ENCODE measurements at places on chromosomes 5 and 9.

- no peak for DNase-seq
These were observed 47.3 kb downstream of the TRIO start for GRCh38 chr5:14190194-14191164.

- no peak for DNase-seq
These were observed 126.7 kb downstream of the PRKACG start for GRCh38 chr9:68887232-68887631.

DNA sequence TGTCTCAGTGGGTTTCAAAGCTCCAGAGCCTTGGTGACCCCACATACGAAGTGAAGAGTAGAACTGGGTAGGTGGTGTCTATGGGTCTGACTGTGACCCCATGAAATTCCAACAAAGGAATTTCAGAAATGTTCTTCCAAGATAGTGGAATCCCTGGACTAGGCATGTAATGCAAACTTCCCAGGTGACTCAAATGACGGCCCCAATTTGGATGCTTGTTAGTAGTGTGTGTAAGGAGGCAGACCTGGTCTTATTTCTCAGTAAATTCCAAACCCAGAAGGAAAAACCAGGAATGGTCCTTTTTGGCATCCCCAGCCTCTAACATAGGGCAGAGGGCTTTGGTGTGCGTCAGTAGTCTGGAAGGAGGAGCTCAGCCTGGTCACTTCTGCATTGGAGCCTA lies 43.6 kb upstream of the ABCA1 start:
- DNase-seq: no peak

GRCh38 chr9:127783111-127784008 lies 2.5 kb upstream of the CDK9 start:
- no peak for DNase-seq

- DNase-seq: no peak
These were observed at the start of gene SIT1 for GRCh38 chr9:35650341-35651158. Gene SIT1 (minus strand): TSS chr9:35650931. CDS start chr9:35650853, 78 bp downstream.

DNA sequence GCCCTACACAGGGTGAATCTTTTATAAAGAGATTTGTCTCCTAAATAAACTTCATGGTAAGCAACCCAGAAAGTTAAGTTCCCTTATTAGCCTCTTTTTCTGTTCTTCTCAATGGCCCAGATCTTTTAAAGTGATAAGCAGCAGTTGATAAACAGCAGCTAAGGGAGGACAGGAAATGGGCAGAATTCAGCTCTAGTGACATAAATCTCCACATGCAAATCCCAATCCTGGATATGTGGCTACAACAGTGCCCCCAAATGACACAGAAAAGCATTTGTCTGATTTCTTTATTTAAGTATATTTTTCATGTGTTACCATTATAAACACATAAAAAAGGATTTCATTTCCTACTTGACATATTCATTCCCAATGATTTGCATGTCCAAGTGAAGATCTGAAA lies 199.0 kb downstream of the DTWD2 start:
- no peak for DNase-seq

- DNase-seq: no peak
These were observed 12.4 kb downstream of the ACSL6 start for GRCh38 chr5:131999041-131999440.

DNA sequence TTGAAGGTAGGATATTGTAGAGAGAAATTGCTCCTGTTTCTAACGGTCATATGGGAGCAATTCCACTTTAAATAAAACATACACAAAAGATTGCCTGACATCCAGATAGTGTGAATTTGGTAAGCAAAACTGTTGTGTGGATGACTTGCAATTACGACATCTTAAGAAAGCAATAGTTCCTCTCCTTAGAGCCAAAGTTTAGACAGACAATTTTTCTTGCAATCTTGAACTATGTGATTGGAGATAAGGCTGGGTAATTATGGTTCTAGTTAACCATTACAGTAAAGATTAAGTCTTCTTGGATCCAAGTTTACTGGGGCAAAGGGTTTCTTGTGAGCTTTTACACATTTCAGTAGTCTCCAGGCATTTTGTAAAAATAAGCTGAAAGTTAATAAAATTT lies 1080.6 kb upstream of the CDH6 start:
- DNase-seq: no peak

DNA sequence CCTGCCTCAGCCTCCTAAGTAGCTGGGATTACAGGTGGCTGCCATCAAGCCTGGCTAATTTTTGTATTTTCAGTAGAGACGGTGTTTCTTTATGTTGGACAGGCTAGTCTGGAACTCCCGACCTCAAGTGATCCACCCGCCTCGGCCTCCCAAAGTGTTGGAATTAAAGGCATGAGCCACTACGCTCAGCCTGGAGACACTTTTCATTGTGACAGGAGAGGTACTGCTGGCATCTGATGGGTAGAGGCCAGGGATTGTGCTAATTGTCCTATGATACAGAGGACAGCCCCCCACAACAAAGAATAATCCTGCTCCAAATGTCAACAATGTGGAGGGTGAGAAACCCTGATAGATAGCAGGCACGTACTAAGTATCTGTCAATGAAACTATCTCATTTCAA lies 91.3 kb upstream of the SLC25A48 start:
- DNase-seq: no peak

GRCh38 chr5:96610747-96611146 lies 51.4 kb upstream of the CAST start:
- DNase-seq: no peak

DNA sequence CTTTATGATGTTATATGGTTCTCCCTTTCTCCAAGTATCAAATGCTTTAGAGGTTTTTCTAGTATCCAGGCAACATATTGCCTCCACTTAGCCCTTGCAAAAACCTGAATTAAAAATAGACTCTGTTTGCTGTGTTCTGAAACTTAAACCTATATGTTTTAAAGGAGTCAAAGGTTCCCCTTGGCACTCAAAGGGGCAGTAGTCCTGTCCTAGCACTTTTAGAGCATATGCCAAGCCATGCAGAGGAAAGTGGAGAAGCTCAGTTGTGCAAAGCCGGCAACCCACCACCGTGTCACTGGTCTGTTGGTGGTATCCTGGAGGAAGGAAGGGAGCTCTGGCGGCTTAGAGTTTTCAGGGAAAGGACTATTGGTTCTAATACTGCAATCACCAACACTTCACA lies 154.3 kb downstream of the PIP5K1B start:
- DNase-seq: no peak

- no peak for DNase-seq
These were observed at the start of gene ADAMTS13 for GRCh38 chr9:133421615-133422542. Gene ADAMTS13 (plus strand): TSS chr9:133422367. CDS start chr9:133422444, 77 bp downstream.

- DNase-seq: no peak
These were observed 348.7 kb downstream of the SLIT3 start for GRCh38 chr5:168952196-168952595.

DNA sequence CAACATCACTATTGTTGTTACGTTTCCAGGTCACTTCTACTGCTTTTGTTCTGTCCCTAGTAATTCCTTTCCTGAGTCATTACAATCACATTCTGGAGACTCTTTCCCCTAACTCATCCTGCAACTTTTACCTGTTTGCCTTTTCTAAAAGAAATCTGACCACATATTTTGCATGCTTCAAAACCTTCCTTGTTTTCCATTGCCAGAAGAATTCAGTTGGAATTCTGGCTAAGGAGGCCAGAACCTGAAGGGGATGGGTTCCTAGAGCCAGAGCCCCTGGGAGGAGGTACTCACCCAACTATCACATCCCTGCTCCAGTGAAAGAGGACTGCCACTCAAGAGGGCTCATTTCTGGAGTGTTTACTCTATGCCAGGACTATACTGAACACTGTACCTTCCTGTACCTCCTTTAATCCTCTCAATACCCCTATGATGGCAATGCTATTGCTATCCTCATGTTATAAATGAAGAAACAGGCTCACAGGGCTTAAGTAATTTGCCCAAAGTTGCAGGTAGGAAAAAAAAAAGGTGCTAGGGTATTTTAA lies 42.8 kb upstream of the MAST4 start:
- no peak for DNase-seq

DNA sequence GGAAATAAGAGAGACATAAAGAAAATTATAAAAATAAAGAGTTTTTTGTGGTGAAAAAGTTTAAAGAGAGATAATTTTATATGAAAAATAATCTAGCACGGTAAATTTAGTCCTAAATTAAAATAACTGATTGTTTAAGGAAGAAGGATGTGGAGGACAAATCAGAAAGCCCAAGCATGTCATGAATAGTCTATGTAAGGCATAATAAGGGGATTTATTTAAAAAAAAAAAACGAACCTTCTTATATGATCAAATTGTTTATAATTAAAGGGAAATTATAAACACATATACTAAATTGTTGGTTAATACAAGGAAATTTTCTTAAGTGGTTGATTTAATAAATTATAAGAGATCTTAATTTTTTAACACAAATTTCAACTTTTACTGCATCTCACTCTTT lies 551.8 kb upstream of the TYRP1 start:
- DNase-seq: no peak

- DNase-seq: no peak
These were observed 374.9 kb upstream of the TNC start for GRCh38 chr9:115492869-115493268.

DNA sequence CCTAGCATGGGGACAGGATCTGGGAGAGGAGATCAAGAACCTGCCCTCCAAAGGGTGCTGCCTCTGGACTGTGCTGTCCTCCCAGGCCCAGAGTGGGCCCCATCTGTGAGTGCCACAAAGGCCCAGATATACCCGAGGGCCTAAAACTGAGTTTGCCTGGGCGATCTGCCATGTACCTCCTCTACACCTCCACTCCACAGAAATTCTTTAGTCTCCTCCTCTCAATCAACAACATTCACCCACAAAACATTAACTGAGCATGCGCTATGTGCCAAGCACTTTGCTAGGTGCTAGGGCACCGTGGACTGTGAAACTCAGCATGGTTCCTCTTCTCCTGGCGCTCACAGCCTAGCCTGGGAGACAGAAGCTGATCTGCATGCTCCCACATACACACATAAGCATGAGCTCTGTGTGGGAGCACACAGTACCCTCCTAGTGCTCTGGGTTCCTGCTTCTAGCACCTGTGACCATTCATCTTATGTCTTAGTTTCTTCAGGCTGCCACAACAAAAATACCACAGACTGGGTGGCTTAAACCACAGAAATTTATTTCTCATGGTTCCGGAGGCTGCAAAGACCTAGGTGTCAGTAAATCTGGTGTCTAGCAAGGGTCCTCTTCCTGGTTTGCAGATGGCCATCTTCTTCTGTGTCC lies 82.0 kb upstream of the FSTL4 start:
- no peak for DNase-seq

DNA sequence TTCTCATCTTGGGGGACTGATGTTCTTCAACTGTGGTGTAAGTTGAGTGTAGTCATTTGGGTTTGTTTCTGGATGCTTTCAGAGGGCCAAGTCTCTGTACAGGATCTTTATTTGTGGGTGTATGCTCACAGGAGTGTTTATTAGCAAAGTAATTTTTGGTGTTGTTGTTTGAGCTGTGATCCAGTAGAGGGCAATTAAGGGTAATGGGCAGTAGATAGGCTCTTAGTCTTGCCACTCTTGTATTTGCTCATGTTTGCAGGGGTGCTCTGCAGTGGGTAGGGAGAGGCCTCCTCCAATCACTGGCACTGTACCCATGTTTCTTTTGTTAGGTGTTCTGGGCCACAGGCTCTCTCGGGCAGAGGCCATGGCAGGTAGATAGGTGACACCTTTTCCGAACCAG lies 45.9 kb upstream of the ITGA2 start:
- no peak for DNase-seq

DNA sequence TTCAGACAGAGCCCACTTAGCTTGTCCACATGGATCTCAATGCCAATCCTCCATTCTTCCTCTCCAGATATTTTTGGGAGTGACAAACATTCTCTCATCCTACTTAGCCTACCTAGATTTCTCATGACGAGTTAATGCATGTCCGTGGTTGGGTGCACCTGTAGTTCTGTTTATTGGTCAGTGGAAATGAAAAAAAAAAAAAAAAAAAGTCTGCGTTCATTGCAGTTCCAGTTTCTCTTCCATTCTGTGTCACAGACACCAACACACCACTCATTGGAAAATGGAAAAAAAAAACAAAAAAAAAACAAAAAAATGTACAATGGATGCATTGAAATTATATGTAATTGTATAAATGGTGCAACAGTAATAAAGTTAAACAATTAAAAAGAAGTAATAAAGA lies 59.0 kb downstream of the BASP1 start:
- DNase-seq: no peak

GRCh38 chr5:126366199-126366560 lies 57.0 kb upstream of the GRAMD2B start:
- DNase-seq: no peak

GRCh38 chr5:141494761-141495452 lies 6.0 kb downstream of the PCDHGC5 start:
- DNase-seq: no peak

- no peak for DNase-seq
These were observed 3.3 kb upstream of the LSM11 start for GRCh38 chr5:157740229-157740610.

DNA sequence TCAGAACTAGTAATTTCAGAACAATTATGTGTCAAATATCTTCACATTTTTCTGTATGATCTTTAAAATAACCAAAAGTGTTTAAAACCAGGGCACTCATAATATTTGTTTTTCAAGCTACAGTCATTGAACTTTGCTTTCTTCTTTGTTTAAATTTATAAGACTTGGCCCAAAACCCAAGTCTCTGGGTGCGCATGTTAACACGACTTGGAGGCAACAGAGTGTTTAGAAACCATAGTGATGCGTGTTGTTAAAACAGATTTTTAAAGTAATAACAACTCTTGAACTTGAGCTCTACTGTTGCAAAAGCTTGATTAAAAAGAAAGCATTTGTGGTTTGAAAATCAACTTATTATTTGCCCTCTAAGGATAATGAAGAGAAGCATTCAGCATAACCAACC lies 26.0 kb upstream of the GRIN3A start:
- no peak for DNase-seq

- DNase-seq: no peak
These were observed 98.4 kb downstream of the MAPKAP1 start for GRCh38 chr9:125608489-125609224.

DNA sequence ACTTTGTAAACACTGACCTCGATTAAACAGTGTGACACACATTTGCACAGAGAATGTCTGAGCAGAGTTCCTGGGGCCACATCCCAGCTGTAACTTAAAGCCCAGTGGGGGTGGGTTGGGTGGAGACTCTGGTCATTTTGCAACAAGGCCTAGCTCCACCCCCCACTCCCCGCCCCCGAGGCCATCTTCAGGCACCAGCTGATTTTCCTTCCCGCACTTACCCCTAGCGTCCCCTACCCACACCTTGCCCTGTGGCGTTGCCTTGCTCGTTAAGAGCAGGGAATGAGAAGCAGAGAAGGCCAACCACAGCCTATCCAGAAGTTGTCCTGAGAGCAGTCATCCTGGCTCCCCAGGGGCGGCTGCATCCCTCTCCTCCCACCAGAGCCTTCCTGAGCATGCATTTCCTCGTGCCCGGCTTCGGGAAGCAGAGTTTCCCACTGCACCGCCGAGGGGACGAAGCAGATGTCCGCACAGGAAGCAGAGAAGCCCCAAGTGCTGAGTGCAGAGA lies 101.7 kb upstream of the SARDH start:
- DNase-seq: no peak

GRCh38 chr9:100425758-100426157 lies 1.2 kb upstream of the MSANTD3 start:
- DNase-seq: no peak

- no peak for DNase-seq
These were observed 4.1 kb upstream of the CCNG1 start for GRCh38 chr5:163433271-163433670.

All from omental fat pad (tissue), 4 donors.